H4 (cell line): ENCODE measurements at places on chromosomes 6 and 20. TPM values are rescaled to one million over a fixed set of nuclear protein-coding genes. Genes with fewer than 3 reads are reported as not detected.

- no peak for DNase-seq
Measured at GRCh38 chr6:26404546-26404945, 2.5 kb downstream of the BTN3A1 start.

EYS gene
- 0.17 TPM in 1 of 2 replicates, not detected in the other for total RNA-seq

DNA sequence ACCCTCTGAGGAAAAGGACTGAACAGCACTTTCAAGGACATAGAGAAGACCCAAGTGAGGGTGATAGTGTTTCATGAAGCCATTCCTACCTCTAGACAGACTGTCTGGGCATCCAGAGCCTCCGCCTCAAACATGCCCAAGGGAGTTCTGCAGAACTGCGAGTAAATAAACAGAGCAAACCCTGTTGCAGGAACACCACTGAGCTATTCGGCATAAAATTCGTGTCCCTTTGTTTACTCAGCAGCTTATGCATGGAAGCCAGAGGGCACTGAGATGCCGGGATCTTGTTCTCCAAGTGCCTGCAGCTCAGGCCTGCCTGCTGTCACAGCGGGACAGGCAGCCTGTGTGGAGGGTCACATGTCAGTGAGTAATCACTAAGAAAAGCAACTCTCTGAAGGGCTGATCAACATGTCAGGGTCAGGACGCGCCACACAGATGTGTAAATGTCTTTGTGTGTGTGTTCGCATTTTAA, 164.9 kb upstream of the HEY2 start:
- DNase-seq, result peak; percentile 72

USP49 gene
- total RNA-seq, result 1.4 and 1.8 TPM in 2 replicates

PTCHD4 gene
- total RNA-seq, result 3.9 and 4.7 TPM in 2 replicates

DNA sequence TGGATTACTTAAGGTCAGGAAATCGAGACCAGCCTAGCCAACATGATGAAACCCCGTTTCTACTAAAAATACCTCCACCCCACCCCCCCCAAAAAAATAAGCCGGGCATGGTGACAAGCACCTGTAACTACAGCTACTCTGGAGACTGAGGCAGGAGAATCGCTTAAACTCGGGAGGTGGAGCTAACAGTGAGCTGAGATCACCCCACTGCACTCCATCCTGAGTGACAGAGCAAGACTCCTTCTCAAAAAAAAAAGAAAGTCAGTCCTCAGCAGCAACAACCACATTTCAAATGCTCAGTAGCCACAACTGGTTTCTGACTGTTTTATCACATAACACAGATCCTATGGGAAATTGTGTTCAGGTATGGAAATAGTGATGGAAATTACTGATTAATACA, 135.3 kb downstream of the HFE start:
- no peak for DNase-seq

- DNase-seq, result no peak
Measured at GRCh38 chr6:110137924-110138887, 41.3 kb downstream of the WASF1 start.

GRCh38 chr6:20806669-20807068, 272.4 kb downstream of the CDKAL1 start:
- DNase-seq, result no peak

RNF182 gene
- 3.5 and 7.2 TPM in 2 replicates for total RNA-seq

CEP43 gene
- 16.7 and 17.4 TPM in 2 replicates for total RNA-seq

DNA sequence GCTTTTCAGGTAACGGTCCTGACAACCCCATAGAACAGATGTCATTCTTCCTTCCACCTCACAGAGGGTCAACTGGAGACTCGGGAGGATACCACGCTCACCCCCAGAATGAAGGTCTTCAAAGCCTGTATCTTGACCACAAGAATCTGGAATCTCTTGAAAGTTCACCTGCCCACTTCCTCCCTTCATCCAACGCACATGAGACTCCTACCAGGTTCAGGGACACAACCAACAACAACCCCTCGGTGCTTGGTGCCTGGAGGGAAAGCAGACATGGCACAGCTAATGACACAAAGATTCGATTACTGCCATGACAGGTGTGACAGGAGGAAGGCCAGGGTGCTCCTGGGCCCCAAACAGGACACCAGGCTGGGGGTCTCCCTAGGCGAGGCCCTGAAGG, 8.2 kb downstream of the PMEPA1 start:
- no peak for DNase-seq

DNA sequence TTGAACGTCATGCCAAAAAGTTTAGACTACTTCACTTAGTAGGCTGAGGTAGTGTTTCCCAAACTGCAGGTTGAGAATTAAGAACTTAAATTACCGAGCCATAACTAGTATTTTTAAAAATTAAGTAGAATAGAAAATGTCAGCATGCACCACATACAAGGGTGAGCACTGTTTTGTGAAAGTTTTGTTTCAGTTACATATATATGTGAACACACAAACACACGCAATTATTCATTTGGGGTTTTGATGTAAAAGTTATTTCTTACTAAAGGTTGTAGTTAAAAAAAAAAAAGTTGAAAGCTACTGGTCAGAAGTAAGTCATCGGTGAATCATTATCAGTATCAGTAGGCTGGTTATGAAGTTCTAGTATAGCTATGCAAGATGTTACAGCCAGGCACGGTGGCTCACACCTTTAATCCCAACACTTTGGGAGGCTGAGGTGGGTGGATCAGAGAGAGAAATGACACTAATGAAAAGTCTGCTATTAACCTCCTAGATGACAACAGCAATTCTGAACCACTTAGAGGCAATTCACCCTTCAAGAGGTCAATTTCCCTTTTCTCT, 24.1 kb downstream of the FASTKD5 start:
- DNase-seq, result no peak

DPPA5 gene
- total RNA-seq, result not detected in 2 replicates

- DNase-seq, result no peak
Measured at GRCh38 chr6:107806691-107807090, 17.4 kb downstream of the SCML4 start.

GRCh38 chr6:150667977-150668716, 68.5 kb downstream of the PLEKHG1 start:
- DNase-seq, result peak; percentile 59

DNA sequence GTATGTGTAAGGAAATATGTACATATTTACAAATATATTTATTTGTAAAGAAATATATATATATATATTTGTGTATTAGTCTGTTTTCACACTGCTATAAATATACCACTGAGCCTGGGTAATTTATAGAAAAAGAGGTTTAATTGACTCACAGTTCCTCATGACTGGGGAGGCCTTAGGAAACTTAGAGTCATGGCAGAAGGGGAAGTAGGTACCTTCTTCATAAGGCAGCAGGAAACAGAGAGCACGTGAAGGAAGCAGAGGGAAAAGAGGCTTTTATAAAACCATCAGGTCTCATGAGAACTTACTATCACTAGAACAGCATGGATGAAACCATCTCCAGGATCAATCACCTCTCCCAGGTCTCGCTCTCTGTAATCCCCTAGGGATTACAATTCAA, 644.5 kb upstream of the HS3ST5 start:
- DNase-seq, result no peak

C2 gene
- total RNA-seq, result 0.75 TPM in 1 of 2 replicates, not detected in the other

DNA sequence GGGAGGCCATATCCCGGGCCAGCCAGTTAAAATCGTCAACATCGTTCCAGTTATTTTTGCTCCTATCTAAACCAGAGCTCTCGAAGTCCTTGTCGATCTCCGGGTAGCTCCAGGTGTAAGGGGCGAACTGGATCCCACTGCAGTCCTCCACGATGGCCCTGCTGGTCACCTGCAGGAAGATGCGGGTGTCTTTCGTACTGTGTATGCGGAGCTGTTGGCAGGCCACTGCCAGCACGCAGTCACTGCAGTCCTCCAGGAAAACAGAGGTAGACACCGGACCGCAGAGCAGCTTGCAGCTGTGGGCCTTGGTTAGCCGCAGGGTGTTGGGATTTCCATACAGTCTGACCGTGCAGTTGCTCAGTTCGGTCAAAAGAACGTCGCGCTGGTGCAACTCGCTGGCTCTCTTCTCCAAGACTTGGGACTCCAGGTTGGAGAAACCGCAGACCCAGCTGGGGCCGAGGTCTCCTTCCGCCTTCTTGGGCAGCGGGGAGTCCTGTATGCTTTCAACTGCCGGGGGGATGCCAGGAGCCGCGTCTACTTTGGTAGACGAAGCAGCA, 742 bp downstream of the TBCC start:
- no peak for DNase-seq

- no peak for DNase-seq
Measured at GRCh38 chr6:34531580-34532201, 24.4 kb downstream of the SPDEF start.

SLC35D3 gene
- not detected in 2 replicates for total RNA-seq

MYL9 gene
- not detected in 2 replicates for total RNA-seq

DNA sequence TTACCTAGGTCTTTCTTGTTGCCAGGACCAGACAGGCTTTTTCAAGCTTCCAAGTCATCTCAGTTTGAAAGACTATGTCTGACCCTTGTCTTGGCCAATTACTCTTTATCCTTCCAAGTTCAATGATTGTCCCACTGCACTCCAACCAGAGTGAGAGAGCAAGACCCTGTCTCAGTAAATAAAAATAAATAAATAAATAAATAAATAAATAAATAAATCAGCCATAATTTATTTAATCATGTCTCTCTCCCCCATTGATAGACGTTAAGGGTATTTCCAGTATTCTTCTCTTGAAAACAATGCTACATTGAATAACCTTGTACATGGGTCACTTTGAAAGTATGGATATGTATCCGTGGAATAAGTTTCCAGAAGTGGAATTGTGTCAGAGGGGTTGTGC, 83.2 kb downstream of the PTPRA start:
- no peak for DNase-seq

- peak; percentile 18 for DNase-seq
Measured at GRCh38 chr6:113980937-113981554, 10.1 kb upstream of the HDAC2 start.

- DNase-seq, result no peak
Measured at GRCh38 chr6:13370623-13371022, 42.3 kb upstream of the TBC1D7 start.

RAB44 gene
- total RNA-seq, result not detected in 2 replicates

TDRD6 gene
- 0.70 TPM in 1 of 2 replicates, not detected in the other for total RNA-seq

GRCh38 chr20:37941332-37941731, 38.4 kb downstream of the VSTM2L start:
- DNase-seq, result no peak

- DNase-seq, result no peak
Measured at GRCh38 chr6:42522942-42523814, 40.7 kb upstream of the UBR2 start.

DNA sequence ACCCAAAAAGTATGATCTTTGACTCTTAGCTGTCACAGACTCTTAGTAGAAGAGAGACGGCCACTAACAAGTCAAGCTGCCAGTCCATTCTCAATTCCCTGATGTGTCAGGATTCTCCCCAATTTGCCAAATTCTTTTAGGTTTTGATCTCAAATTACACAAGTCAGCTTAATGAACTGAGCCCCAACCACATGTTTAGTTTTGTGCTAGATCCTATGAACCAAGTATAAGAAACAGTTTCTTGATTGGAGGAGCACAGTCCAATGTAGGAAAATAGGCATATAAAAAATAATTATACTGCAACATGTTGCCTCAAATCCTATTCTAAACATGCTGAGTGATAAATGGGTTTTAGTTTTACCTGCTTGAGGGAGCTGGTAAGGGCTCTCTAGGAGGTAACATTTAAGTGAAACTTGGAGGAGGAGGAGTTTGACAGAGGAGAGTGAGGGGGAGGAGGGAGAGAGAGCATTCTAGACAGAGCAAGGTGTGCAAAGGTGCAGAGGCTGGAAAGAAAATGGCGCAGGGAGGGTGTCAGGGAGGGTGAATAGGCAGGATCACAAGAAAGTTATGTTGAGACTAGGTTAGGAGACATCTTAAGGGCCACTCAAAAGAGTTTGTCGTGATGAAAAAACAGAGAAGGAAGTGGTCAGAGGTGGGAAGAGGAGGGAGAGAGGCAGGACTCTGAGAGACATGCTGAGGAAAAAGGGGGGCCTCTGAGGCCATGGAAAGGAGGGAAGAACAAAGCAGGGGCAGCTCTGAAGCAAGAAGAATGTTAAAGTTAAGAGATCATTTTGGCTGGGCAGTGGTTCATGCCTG, 22.8 kb upstream of the FAM83C start:
- DNase-seq, result peak; percentile 67

- DNase-seq, result no peak
Measured at GRCh38 chr6:12170351-12171092, 119.6 kb upstream of the EDN1 start.

PDCD2 gene
- total RNA-seq, result 56.3 and 68.0 TPM in 2 replicates

GRCh38 chr6:3484192-3484591, 27.3 kb upstream of the SLC22A23 start:
- no peak for DNase-seq

GRCh38 chr6:122799916-122800686, 11.0 kb downstream of the SMPDL3A start:
- DNase-seq, result peak; percentile 29

DNA sequence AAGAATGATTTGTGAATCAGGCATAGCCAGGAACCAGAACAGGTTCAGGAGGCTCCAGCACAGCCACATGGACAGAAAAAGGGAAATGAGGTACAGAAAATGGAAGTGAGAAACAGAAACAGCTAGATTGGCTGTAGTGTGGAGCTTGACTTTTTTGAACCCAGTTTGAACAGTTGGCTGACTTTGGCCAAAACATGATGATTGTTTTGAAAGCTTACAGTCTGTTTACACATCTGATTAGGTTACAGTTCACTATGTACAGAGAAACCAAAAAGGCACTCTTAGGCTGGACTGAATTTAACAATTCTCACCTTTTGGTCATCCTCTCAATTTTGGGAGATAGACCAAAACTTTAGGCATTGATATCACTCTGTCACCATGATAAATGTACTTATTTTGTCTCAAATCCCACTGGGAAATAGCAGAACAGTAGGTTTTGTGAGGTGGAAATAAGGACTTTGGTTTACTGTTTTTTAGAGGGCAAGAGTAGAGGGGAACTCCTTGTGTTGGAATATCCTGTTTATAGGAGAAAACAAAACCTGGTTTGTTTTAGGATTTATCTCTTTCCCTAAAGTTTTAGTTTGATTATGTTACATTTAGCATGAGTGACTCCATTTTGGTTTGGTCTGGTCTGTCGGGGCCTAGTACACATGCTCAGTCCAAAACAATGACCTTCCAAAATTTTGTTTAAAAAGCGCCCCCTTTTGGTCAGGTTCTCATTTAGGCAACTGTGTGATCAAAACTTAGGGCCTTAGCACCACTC, 123.1 kb downstream of the OLIG3 start:
- no peak for DNase-seq

- no peak for DNase-seq
Measured at GRCh38 chr20:2907519-2907918, 34.2 kb downstream of the PTPRA start.

DNA sequence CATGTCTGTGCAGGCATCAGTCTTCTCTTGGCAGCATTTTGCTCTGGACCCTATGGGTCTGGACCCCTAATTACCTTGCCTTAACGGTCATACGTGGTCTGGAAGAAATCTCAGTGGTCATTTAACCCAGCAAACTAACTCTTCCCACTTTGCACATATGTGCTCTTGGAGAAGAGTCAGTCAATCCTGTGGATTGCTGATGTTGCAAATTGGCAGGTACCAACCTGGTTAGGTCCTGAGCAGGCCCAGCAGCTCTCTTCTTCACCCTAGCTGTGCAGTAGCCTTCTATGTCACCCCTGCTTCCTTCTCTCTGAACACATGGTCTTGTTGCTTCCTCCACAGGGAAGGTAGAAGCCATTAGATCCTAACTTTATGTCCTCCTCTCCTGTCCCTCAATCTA, 1.6 kb downstream of the CEP43 start:
- DNase-seq, result no peak

NNAT gene
- total RNA-seq, result not detected in 2 replicates

ANKRD66 gene
- total RNA-seq, result not detected in 2 replicates

POPDC3 gene
- total RNA-seq, result 35.9 and 42.4 TPM in 2 replicates

EYA4 gene
- total RNA-seq, result 25.7 and 33.7 TPM in 2 replicates

MEP1A gene
- 0.08 TPM in 1 of 2 replicates, not detected in the other for total RNA-seq

GRCh38 chr6:132400555-132400882, 756 bp downstream of the MOXD1 start:
- no peak for DNase-seq
